Effector CD4-positive, alpha-beta T cell (primary cell): ENCODE measurements at places on chromosomes 3 and 15.

- no peak for DNase-seq
Observed at GRCh38 chr3:125433611-125434041, 58.5 kb upstream of the ZNF148 start.

GRCh38 chr3:132925256-132925930, 112.8 kb upstream of the TMEM108 start:
- DNase-seq, result no peak

DNA sequence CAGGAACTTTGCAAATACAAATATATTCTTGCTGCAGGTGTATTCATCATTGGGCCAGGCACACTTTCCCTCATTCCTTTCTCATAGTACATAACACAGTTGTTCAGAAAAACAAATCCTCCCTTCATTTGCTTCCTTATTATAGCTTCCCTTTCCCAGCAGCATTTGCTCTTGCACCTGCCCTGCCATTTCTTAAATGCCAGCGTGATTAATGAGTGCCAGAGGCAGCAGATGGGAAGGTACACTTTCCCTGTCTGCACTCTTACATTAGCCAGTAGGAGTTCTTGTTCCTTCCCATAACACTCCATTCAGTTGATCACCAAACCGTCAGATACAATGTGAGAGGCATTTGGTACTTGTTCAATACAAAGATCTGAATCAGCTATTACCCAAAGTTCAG, 128.5 kb upstream of the GAP43 start:
- DNase-seq, result no peak

DNA sequence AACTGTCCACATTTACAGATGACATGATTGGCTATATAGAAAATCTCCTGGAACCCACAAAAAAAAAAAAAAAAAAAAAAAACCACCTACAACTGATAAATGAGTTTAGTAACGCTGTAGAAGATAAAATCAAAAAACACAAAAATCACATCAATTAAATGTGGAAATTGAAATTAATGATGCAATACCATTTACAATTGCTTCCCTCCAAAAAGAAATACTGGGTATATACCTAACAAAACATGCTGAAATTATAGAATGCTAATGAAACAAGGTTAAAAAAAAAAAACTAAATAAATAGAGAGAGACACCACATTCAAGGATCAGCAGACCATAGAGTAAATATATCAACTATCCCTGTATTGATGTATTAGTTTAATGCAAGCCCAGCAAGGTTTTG, 215.7 kb downstream of the ULK4 start:
- DNase-seq, result no peak

DNA sequence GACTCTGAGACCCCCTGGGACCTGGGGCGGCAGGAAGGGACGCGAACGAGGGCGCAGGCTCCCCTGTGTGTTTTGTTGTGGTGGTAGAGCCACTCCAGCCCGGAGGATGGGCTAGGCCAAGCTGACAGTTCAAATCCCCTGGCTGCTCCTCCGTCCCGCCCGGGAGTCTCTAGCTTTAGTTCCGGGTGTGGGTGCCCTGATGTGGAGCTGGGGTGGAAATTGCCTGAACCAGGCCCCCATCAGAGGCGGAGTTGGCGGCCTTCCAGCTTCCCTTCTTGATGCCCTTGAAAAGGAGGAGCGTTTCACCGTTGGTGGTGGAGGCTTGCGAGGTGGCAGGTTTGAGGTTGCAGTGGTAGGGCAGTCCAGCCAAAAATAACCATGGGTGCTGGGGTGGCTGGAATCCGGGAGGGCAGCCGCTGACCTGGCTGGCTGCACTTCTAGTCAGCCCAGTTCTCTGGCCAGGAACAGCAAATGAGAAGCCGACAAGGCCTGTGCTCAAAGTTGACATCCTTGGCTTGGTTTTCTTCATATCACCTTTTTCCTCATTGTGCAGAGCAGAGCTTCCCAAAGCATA, 817 bp downstream of the CLK3 start:
- DNase-seq, result peak; percentile 66

DNA sequence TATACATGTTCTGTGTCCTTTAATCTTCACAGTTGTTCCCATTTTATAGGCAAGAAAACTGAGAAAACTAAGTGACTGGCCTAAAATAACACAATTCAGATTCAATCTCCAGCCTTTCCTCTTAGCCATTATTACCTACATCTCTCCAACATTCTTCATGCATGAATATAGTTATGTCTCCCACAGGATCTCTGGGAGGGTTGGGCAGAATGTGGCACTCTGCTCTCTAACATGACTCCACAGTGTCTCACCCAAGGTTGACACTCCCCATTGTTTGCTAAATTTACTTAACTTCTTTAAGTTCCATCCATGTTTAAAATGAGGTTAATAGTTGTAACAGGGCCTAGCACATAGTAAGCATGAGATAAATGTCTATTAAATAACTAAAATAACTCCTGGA, 276.3 kb downstream of the ERC2 start:
- DNase-seq, result no peak

DNA sequence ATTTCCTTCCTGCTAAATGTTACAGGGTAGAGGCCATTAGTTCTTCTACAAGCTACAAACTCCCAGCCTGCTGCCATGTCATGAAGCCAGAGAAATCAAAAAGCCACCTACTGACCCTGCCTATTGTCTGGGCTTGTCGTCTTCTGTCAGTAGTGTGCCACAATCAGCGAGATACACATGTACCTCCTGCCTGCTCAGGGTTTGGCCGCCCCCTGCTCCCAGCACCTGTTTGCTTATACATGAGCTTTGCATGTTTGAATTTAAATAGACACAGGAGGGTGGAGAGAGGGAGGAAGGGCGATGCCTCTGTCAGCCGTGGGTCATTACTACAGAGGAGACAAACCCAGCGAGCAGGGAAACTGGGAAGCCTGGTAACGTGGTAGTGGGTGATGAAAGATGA, 106.1 kb downstream of the ROBO2 start:
- DNase-seq, result no peak

- no peak for DNase-seq
Observed at GRCh38 chr3:178465260-178466180, 70.7 kb upstream of the KCNMB2 start.
